ENCODE measurements at places on chromosomes 16 and 17. TPM values are rescaled to one million over a fixed set of nuclear protein-coding genes. Genes with fewer than 3 reads are reported as not detected.

GRCh38 chr16:69888005-69888590, 63.0 kb upstream of the CLEC18A start:
- DNase-seq: no peak
- H3K27ac ChIP-seq: no peak overlapping the region
- H3K27me3 ChIP-seq: no peaks in the 10 kb centered on the region
- peaks cover 15% of the 10 kb centered on the region for H3K36me3 ChIP-seq
- H3K4me1 ChIP-seq: peaks cover 6% of the 10 kb centered on the region

TNFRSF13B gene
- total RNA-seq: not detected

GRCh38 chr16:50677351-50677750, 3.8 kb downstream of the SNX20 start:
- H3K27ac ChIP-seq: no peak overlapping the region
- no peak for DNase-seq
- H3K36me3 ChIP-seq: no peaks in the 10 kb centered on the region
- no peaks in the 10 kb centered on the region for H3K4me1 ChIP-seq
- peaks cover 11% of the 10 kb centered on the region for H3K27me3 ChIP-seq

EPN3 gene
- total RNA-seq: 9.7 TPM

- peaks cover 92% of the 10 kb centered on the region for H3K36me3 ChIP-seq
- no peak for DNase-seq
- H3K27me3 ChIP-seq: no peaks in the 10 kb centered on the region
- no peak overlapping the region for H3K4me3 ChIP-seq
- H3K27ac ChIP-seq: no peak overlapping the region
- no peaks in the 10 kb centered on the region for H3K4me1 ChIP-seq
Measured at GRCh38 chr17:39271546-39271945, 45.8 kb upstream of the STAC2 start.

ZP2 gene
- not detected for total RNA-seq

CACNG3 gene
- total RNA-seq: not detected

DNA sequence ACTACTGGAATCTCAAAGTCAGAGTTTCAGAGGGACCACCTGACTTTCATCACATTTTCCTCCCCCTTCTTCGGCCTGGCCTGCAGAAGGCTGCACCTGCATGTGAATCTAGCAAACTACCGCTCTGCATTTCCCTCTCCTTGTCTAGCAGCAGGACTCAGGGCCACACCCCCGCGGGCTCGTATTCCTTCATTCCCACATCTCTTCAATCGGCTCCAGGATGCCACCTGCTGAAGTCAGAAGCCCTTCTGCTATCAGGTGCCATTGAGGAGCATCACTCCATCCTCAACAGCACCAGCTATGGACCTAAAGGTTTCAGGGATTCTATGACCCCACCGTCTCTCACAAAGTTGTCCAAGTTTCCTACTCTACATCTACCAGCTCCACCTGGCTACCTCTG, 169.5 kb downstream of the VPS53 start:
- no peaks in the 10 kb centered on the region for H3K27me3 ChIP-seq
- peaks cover 14% of the 10 kb centered on the region for H3K36me3 ChIP-seq
- H3K27ac ChIP-seq: no peak overlapping the region
- H3K4me3 ChIP-seq: no peak overlapping the region
- peaks cover 4% of the 10 kb centered on the region for H3K4me1 ChIP-seq

DNA sequence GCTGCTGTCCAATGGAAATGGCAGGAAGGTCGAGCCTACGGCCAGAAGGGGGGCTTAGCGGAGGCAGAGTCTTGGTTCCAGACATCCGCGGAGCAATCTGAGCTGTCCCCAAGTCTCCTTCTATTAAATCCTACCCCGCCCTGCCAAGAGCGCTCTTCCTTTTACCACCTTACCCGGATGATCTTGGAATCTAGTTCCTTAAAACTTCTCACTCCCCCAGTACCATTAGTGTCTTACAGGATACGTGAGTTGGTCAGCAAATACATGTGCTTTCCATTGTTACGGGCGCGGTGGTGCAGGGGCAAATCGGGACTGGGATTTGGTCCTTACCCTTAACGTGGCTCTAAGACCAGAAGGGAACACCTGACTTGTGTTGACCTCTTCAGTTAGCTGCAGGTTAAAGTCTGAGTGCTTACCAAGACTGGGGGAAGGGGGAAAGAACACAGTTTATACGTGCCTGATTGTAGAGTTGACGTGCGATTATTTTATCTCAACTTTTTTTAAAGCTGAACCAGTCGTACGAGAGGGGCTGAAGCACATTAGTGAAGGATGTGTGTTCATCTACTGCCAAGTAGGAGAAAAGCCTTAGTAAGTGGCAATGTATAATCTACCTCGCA, 495 bp downstream of the TXNDC17 start:
- H3K4me3 ChIP-seq: peak overlapping the region; percentile 62
- H3K36me3 ChIP-seq: peaks cover 31% of the 10 kb centered on the region
- no peak for DNase-seq
- peak overlapping the region; percentile 86 for H3K27ac ChIP-seq
- H3K4me1 ChIP-seq: peaks cover 37% of the 10 kb centered on the region
- H3K27me3 ChIP-seq: no peaks in the 10 kb centered on the region

CCL7 gene
- total RNA-seq: not detected

DNA sequence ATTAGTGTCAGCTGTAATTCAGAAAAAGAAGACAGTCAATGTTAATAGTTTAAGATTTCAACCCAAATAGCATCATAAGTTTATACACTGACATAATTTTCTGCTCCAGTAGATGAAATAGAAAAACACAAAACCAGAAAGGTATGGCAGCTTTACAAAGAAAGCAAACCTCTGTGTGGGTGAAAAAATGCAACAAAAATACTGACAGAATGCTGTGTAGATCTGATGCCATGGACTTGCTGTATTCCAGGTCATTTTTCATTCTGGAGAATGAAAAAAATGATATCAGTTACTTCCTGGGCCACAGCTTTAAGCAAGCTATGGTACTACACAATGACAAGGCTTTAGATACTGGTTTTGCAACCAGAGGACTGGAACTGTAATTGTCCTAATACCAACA, 116.0 kb downstream of the MAP2K4 start:
- H3K27me3 ChIP-seq: no peaks in the 10 kb centered on the region
- no peak overlapping the region for H3K27ac ChIP-seq
- no peak for DNase-seq
- H3K4me1 ChIP-seq: no peaks in the 10 kb centered on the region
- no peak overlapping the region for H3K4me3 ChIP-seq
- peaks cover 5% of the 10 kb centered on the region for H3K36me3 ChIP-seq

DNA sequence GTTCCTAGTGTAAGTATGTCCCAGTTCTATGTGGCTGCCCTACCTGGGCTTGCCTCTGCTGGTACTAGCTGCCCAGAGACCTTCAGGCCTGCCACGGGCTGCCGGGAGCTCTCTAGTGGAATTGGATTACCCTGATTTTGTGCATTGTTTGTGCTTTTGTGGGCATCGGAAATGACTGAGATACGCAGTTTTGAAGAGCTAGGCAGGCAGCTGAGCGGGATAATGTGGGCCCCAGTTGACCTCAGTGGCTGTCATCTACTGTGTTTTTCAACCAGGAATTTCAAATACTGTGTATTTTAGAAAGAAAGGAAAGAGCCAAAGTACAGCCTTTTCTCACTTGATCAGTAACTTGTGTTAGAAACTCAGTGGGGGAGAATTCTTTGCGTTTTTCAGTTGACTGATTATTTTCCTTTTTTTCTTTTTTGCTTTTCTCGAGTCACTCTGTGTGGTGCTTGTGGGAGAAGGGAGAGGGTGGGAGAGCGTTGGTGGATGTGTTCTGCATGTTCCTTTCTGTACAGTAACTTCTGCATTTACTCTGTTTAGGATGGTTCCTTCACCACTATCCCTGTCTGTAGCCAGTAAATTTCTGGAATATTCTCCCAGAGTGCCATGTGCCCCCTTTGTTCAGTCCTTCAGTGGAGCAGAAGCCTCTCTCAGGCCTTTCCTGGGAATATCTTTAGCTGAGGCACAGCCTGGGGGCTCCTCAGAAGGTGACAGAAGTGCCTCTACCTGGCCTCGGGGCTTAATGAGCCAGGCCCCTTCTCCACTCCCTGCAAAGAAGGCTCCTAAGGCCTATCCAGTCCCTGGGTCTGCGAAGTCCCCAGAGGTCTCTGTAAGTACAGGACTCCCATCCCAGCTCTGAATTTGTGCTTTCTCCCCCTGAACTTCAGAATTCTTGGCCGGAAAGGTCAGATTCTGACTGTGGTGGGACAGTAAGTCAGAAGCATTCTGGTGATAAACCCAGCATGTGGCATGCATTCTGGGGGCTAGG, 15.0 kb upstream of the SLC12A3 start:
- peaks cover 8% of the 10 kb centered on the region for H3K36me3 ChIP-seq
- H3K4me1 ChIP-seq: no peaks in the 10 kb centered on the region
- no peak overlapping the region for H3K27ac ChIP-seq
- H3K27me3 ChIP-seq: no peaks in the 10 kb centered on the region
- no peak for DNase-seq

GRCh38 chr16:9465161-9465560, 373.7 kb downstream of the HAPSTR1 start:
- H3K27me3 ChIP-seq: no peaks in the 10 kb centered on the region
- no peaks in the 10 kb centered on the region for H3K4me1 ChIP-seq
- H3K36me3 ChIP-seq: no peaks in the 10 kb centered on the region

GRCh38 chr16:66353055-66353454, 13.4 kb upstream of the CDH5 start:
- no peak overlapping the region for H3K27ac ChIP-seq
- no peaks in the 10 kb centered on the region for H3K27me3 ChIP-seq
- H3K4me1 ChIP-seq: peaks cover 5% of the 10 kb centered on the region
- DNase-seq: no peak
- no peaks in the 10 kb centered on the region for H3K36me3 ChIP-seq

ASIC2 gene
- not detected for total RNA-seq

All from heart left ventricle (tissue), 16 donors.